Stimulated activated CD4-positive, alpha-beta T cell treated with anti-CD3 and anti-CD28 coated beads, Interleukin-15, amount 100 ng/mL, for 1 hour (primary cell): ENCODE measurements at places on chromosomes 7 and 10.

- no peak for DNase-seq
Measured at GRCh38 chr10:79176949-79177602, 108.3 kb downstream of the ZMIZ1 start.

DNA sequence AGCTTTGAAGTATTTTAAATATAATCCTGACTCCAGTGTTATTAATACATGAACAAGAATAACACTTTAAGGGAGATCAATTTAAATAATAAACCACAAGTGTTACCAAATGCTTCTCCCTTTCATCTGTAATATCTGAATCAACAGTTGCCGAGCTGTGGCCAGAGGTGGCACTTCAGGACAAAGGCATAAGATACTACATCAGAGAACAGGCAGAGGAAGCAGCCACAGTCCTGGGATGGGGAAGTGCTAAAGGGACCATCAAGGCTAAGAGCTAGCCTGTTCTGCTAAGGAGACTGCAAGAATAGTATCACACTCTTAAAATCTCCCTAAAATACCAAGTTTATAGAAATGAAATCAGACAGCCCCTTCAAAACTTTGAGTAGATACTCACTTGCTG, 378.2 kb upstream of the PRKCQ start:
- no peak for DNase-seq

DNA sequence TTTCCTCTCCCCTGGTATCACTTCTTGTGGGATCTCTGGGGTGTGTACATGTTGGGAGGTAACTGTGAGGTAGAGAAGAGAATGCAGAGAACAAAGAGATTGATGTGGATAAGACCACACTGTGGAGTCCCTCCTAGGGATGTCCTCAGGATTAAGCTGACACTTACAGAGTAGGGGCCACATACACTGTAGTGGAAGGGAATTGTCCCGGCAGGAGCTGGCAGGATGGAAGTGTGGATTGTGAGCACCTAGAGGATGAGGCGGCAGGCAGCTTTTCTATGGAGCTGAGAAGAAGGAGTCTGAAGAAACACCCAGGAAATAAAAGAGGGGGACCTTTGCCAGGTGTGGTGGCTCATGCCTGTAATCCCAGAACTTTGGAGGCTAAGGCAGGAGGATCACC, 13.5 kb downstream of the AGFG2 start:
- DNase-seq = no peak

DNA sequence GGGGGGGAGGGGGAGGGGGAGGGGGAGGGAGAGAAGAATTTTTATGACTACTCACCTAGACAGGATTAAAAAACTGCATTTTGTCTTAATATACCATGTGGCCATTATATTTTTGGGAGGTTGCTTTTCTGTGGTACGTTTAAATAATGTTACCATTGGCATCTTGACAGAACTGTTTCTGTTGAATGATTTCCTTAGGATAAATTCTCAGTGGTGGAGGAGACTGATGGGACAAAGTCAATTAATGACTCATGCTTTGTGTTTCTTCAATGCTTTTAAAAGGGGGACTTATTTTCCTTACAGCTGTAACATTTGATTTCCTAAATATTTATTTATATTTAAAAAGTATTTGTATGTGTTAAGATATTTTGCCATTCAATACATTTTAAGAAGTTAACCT, 13.7 kb downstream of the AGR2 start:
- DNase-seq = no peak

GRCh38 chr7:66696774-66697191, 43.8 kb upstream of the RABGEF1 start:
- DNase-seq = no peak

- DNase-seq = no peak
Measured at GRCh38 chr10:91127341-91128082, 93.0 kb upstream of the PCGF5 start.

- no peak for DNase-seq
Measured at GRCh38 chr10:85012305-85012704, 683.9 kb downstream of the CCSER2 start.

GRCh38 chr10:20956843-20957242, 59.7 kb upstream of the NEBL start:
- DNase-seq = no peak

GRCh38 chr7:119177863-119178262, 953.4 kb downstream of the ANKRD7 start:
- no peak for DNase-seq

GRCh38 chr7:96508371-96508770, 186.5 kb upstream of the SLC25A13 start:
- DNase-seq = no peak

DNA sequence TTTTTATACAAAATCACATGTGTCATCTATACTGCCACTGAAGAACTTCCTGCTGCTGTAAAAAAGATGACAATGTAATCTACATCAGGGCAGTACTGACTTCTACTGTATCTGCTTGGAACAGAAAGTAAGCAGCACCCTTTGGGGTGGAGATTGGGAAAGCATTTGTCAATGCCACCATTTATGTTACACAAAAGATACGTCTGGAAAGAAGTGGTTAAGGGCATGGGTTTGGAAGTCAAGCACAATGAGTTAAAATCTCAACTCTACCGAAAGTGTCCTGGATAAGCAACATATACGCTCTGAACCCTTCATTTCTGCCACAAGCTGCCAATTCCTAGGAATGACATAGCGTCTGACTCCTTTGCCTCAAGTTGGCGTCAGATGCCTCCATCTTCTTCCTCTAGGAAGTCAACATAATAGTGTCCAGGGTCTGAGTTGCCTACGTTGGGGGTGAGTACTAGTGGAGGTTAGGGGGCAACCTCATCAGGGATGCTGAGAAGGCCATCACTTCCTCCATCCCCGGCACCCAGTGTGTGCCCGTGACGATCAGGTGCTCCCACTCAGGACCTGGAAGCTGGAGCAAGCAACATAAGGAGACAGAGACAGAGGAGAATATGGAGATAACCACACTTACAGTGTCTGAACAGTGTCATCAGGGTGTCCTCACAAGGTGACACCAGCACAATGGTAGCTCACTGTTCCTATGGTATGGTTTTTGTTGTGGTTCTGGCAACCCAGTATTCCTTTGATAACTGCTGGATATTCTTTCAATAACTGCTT, 58.3 kb downstream of the SGMS1 start:
- DNase-seq = no peak
